ENCODE measurements at places on chromosomes 2 and 18. TPM values are rescaled to one million over a fixed set of nuclear protein-coding genes. Genes with fewer than 3 reads are reported as not detected.

The TMEM37 gene
- 56.4 TPM for total RNA-seq

The TTN gene
- 12.0 TPM for total RNA-seq

The DYNAP gene
- not detected for total RNA-seq

DNA sequence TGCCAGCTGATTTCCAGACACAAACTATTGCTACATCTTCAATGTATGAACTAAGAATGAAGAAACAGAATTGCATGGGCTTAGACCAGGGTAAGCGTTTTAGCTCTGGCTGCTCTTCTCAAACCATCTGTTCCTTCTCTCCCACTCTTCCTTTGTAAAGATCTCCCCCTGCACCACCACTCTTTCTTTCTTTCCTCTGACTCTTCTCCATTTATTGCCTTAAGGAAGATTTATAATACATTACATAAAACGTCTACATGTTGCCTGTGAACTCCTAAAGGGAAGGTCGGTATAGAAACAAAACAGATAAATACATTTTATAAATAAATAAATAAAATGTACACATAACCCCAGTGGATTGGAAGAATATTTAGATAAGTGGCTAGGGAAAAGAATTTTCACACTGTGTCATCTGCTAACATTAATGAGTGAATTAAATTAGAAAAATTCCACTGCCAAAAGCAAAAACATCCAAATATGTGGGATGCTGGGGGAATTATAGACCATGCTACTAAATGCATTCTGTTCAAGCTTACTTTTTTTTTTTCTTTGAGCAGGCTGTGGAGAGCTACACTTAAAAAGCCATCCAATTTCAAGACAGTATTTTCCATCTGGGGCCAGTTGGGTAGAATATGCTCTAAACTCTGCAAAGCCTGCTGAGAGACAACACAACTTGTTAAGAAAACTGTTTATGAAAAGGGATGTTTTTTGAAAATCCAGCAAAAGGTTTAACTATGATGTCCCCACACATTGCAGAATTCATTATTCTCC lies 41.5 kb downstream of the NCKAP5 start:
- no peak for DNase-seq

DNA sequence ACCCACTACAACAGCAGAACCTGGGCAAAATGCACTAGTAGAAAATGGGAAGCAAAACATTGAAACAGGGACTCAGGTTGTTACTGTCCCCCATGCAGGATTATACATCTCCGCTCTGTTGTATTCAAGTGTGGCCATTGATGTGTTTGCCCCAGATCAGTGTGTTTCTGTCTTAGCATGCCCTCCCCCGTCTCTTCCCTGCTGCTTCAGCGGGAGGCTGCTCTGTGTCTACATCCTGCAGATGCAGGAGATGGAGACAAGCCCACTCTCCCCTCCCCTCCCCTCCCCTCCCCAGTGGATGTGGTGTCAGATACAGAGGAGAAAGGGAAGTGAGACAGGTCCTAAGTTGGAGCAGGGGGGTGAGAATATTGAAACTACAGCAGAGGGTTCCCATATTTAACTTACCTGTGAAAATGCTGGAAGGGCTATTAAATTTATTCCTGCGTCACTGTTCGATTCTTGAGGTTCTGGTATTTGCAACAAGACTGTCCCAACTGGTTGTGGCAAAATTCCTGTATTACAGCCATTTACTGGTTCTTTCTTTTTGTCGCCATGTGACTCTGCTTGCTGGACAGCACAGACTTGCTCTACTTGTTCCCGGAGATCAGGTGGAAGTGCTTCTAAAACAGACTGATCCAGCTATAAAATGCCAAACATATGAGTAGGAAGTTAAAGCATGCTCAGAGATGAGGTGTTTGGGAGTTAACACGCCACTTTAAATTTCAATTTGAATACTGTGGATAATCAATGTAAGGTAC lies 67.0 kb downstream of the EIF5B start:
- DNase-seq: no peak

DNA sequence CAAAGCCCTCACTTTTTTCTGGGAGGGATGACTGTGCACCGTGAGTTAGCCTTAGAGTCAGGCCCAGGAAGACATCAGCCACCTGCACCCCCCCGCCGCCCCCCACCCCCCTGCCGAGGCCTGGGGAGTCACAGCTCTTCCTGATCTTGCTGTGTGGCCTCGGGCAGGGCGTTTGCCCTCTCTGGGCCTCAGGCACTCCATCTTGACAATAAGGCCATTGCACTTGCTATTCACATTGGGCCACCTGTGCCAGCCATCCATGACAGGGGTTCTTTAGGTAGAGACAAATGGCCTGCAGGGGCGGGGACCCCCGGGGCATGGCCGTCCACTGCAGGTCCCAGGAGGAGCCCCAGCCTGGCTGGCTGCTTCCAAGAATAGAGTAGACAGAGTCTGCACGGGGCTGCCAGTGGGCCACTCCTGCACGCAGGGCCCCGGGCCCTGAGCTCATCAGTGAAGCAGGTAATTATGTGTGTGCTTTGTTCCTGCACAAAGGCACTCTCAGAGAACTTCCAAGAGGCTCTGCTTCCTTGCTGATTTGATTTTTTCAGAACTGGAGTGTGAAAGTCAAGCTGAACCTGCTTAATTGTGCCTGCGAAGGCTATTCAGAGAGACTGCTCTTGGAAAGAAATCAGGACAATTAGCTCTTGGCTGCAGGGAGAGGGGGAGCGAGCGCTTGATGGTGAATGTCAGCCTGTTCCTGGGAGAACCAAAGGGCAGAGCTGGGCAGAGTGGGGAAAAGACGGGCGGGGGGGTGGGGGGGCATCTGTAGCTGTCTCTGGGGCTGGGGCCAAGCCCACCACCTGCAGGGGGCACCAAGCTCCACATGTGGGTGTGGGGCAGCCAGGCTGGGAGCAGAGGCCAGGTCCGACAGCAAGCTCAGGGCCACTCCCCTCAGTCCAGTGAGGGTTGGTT lies 40.3 kb downstream of the RRM2 start:
- DNase-seq: no peak

DNA sequence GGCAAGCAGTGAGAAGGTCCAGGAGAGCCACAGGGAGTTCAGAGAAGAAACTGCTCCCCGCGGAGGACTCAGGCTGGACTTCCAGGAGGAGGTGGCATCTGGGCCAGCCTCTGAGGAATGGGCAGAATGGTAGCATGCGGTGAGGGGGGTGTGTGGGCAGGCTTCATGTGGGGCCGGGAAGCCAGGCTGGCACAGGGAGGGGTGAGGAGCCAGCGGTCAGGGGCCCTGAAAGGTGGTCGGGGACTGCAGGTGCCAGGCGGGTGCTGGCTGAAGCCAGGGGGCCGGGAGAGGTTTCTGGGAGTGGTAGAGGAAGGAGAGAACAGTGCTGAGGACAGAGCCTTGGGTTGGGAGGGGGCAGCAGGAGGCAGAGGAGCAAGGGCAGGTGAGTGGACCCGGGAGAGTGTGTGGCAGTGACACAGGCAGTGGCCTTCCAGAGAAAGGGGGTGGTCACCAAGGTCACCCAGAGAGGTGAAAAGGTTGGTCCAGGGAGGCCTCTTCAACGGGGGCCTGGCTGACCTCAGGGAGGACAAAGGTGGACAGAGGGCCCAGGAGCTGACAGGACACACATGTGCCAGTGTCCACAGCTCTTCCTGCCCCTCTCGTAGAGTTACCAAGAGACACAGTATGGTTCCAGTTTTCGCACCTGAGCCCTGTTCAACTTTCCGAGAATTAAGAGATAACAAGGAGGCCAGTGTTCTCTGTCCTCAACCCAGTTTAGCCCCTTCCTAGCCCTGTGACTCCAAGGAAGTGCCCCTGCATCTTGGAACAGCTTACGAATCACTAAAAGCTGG lies 101.2 kb upstream of the ASB18 start:
- no peak for DNase-seq

DNA sequence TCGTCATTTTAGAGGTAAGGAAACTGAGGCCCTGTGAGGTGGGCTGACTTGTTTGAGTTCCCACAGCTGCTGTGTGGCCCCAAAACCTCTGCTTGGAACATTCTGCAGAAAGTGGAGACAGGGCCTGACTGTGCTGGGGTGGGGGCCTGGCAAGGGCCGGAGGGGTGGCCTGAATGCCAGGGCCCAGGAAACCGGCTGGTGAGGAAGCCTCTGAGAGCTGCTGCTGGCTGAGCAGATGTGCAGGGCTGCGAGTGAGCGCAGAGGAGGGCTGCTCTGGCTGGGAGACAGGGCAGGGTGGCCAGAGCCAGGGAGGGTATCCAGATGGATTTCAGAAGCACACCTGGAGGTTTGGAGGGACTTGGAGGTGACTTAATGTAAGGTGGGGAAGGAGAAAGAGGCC lies 29.9 kb upstream of the INHBB start:
- DNase-seq: no peak

Measured in mesenteric fat pad (tissue), 1 donor.